Frontal cortex (tissue), 4 donors: ENCODE measurements at places on chromosomes 6 and 20.

- DNase-seq, result no peak
Observed at GRCh38 chr6:93305088-93305487, 114.3 kb downstream of the EPHA7 start.

DNA sequence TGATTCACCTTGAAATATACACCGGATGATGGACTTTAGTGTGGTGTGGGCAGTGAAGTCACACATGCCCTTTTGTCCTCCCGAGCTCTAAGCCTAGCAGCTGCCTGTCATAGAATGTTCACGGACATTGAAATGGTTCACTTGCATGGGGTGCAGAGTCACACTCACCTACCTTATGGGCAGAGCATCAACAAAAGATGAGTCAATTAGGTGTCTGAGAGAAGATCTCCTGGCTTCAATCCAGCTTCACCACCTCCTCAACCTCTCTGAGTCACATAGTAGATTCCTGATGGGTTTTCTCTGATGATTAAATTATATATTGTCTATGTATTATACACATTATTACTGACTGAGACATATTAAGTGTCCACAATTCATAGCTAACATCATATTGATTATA is 48.1 kb upstream of the HLA-E start:
- DNase-seq, result no peak

GRCh38 chr6:36926708-36927513 is 27.6 kb upstream of the PI16 start:
- DNase-seq, result no peak

DNA sequence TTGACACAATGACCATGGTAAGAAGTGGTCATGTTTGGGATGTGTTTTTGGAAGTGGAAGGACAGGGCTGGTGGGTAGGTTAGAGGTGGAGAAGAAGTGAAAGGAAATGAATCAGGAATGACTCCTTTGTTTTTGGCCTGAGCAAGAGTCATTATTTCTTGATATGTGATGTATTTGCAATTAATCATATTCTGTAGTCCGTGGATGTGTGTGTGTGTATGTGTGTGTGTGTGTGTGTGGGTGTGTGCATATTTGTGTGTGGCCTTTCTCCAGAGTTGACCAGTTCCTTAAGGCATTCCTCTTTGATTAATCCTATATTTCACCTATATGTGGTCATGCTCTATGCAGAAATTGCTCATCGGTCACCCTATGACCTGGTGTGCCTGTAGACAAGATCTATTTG is 130.7 kb downstream of the UTRN start:
- DNase-seq, result no peak

DNA sequence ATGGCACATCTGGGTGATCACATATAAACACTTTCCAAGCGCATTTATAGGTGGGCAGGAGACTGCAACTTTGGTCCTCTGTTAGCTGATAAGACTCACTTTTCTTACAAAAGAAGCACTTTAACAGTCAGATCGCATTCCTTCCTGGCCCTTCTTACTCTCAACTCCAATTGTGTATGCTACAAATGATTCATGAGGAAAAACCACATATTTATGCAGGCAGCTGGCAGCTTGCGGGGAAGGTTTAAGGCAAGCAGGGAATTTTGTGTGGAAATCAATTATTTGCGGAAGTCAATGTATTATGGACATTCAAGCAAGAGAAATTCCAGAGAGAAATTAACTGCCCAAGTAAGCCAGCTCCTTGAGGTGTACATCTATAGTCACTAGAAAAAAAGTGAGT is 194.0 kb downstream of the PKHD1 start:
- DNase-seq, result no peak
